NCI-H510A treated with DMSO at 0.1 percent for 48 hours (cell line): ENCODE measurements at places on chromosomes 5 and 9.

DNA sequence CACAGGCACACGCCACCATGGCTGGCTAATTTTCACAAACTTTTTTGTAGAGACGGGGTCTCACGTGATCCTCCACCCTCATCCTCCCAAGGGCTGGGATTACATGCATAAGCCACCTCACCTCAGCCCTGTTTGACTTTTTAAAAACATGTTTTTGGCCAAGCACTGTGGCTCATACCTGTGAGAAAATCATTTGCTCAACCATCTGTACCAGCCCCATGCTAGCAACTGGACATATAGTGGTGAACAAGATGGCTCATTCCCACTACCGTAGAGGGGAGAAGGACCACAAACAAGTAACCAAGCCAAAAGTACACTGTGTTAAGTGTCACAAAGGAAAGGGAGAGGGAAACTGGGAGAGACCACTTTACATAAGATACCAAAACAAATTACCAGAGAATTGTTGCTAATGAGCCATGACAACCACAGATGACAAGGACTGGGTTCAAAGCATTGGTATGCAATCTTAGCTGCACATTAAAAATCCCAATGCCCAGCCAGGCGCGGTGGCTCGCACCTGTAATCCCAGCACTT, 19.2 kb downstream of the PPP2CA start:
- no peak for DNase-seq

GRCh38 chr5:117497601-117498000, 923.0 kb upstream of the SEMA6A start:
- no peak for DNase-seq

DNA sequence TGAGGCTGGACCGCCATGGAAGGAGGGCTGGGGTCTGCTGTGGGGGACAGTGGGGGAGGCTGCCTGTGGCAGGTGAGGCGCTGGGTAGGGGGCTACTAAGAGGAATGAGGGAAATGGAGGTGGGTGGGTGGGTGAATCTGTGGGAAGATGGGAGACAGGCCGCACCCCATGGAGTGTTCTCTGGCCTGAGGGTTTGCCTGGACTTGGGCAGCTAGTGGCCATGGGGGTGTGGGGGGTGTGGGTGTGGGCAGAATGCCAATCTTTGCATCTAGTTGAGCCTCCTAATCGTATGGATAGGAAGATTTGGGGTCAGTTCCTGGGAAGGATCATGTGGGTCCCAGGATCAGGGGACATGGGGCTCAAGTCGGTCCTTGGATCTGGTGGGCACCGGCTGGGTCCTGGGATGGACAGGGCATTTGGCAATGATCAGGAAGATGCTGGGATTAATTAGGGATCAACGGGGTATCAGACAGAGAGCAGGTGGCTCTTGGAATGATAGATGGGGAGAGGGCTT, 518 bp downstream of the ZDHHC12 start:
- no peak for DNase-seq

GRCh38 chr9:129557192-129558036, 63.5 kb downstream of the C9orf50 start:
- DNase-seq, result no peak

GRCh38 chr5:56638061-56638621, 177.2 kb upstream of the MAP3K1 start:
- DNase-seq, result peak; percentile 78

GRCh38 chr5:81286059-81286617, 15.2 kb upstream of the ZCCHC9 start:
- DNase-seq, result no peak

DNA sequence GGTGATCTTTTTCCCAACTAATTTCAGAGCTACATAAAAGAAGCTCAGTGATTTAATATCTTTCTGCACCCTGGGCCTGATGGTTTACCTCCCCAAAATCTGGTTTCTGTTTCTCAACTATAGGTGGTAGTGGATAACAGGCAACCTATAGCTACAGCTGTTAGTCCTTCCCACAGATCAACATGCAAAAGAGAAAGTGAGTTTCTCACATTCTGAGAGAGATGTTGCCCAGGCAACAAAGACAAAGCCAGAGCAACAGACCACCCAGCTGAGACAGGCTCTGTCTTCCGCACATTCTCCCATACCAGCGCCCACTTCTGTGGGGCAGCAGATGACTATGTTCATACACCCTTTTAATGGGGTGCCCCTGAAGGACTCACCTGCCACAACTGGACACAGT, 40.7 kb upstream of the PPP2R2B start:
- no peak for DNase-seq

DNA sequence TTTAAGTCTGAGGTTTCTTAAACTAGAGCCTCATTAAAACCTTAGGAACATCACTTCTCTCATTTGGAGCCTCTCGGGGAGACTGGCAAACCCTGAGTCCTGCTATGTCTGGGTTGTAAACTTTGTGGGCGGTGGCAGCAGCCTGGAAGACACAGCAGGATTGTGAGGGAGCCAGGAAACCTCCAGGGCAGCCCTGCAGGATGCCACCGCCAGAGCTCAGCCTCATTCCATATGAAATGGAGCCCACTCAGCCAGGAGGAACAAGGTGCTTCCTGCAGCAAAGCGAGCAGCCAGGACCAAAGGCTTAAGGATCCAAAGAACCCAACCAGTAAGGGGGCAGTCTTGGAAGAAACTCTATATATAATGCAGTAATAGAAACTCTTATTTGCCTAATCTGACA, 37.9 kb upstream of the IDNK start:
- no peak for DNase-seq

DNA sequence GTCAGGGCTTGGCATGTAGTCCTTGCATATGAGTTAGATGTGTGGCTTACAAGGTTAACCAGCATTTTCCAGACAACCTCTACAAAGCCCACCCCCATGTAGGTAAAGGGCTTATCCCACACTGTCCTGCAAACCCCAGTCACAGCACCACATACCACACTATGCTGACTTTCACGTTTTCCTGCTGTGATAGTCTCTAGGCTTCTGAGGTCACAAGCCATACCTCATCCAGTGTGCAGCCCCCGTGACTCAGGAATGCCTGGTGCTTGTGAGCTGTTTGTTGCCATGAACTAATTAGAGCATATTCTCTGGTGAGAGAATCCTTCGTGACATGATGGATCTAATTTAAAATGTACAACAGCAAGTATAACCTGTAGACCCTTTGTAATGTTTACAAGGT, 50.8 kb downstream of the ERAP1 start:
- no peak for DNase-seq

DNA sequence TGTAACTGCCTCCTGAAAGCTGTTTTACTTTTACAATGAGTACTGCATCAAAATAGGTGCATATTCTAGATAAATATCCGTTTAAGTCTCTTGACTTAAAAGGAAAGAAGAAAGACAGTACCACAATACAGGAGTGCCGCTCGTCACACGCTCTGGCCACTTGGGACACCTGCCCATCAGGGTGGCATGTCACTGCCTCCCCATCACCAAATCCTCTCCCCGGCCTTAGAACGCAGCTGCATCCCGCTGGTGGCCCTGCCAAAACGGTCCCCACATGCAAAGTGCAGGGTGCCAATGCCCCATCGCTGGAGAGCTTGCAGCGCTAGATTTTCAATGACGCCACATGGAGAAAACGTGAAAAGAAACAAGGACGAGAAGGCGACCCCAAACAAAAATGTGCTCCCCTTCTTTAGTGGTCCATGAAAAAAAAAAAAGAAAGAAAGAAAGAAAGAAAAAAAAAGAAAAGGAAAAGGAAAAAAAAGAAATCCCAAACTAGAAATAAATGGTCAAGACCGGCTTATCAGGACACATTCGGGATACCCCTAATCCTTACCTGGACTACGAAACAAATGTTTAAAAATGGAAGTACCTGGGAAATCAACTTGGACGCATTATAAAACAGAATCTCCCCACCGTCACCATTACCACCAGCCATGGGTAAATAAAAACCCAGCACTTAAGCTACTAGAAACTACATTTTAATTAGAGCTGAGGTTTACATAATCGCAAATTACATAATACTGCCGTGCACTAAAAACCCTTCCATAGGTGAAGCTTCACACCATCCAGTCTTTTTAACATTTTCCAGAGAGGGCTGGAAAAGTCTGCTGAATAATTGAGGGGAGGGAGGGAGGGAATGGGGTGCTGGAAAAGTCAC, 1.0 kb downstream of the ANKH start:
- peak; percentile 57 for DNase-seq

DNA sequence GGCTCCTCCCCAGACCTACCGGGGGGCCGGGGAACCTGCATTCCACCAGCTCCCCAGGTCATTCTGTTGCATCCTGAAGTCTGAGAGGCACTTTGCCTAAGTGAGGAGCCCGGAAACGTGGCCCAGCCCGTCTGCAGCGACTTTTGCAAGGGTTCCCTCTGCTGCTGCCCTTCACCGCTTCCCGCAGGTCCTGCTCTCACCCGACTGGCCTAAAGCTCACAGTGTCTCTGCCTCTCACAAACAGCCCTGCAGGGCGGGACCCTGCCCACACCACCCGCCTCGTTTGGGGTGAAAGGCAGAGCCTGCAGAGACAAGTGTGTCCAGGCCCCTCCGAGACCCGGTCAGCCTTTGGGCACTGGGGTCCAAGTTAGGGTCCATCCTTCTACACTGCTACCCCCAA, 9.5 kb upstream of the WDR5 start:
- DNase-seq, result no peak

DNA sequence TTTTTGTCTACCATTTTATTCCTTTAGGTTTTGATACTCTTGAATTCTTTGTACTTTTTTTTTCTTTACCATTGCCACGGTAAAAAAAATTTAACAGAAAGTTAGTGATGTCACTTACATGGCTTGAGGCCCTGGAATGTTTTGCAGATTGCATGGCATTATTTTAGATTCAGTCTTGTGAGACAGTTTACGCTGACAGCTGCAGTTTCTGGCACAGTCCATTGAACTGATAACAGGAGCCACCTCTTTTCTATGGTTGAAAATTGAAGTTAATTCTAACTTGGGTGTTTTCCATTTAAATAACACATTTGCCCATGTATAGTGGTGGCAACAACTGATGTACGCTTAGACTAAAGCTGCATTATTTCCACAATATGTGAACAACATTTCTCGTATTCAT, 1028.5 kb downstream of the CDH18 start:
- no peak for DNase-seq

DNA sequence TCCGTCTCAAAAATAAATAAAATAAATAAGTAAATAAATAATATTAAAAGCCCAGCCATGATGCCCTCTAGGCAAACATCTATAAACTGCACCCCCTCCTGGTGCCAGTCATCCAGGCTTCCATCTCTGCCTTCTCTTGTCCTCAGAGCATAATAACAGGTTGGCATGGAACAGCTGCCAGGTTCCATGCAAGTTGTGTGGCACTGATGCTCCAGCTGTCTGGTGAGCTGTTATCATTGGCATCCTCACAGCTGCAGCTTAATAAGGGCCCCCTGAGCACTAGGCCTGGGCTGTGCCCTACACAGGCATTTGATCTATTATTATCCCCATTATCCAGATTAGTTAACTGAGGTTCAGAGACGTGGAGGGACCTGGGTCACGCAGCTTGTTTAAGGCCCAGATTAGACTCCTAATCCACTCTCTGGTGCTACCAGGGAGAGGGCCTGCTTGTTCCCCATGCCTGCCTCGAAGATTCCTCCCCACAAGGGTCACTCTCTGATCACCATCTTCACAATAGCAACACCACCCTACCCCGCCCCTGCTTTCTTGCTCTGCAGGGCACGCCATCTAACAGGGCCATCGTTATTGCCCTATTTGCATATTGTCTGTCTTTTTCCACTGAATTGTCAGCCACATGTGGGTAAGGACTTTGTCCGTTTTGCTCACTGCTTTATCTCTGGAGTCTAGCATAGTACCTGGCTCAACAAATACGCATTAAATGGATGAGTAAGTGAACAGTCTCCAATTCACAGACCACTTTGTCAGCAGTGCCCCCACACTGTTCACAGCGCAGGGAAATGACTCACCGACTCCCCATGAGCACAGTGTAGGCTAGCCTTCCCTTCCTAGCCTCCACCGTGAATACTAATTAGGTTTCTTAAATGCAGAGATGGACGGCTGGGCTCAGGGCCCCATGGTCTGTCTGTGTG, 1.5 kb upstream of the DNM1 start:
- no peak for DNase-seq

- no peak for DNase-seq
These were observed 24.7 kb downstream of the PRLR start for GRCh38 chr5:35205606-35206005.

- no peak for DNase-seq
These were observed 139.8 kb downstream of the SLIT3 start for GRCh38 chr5:169161022-169161680.

DNA sequence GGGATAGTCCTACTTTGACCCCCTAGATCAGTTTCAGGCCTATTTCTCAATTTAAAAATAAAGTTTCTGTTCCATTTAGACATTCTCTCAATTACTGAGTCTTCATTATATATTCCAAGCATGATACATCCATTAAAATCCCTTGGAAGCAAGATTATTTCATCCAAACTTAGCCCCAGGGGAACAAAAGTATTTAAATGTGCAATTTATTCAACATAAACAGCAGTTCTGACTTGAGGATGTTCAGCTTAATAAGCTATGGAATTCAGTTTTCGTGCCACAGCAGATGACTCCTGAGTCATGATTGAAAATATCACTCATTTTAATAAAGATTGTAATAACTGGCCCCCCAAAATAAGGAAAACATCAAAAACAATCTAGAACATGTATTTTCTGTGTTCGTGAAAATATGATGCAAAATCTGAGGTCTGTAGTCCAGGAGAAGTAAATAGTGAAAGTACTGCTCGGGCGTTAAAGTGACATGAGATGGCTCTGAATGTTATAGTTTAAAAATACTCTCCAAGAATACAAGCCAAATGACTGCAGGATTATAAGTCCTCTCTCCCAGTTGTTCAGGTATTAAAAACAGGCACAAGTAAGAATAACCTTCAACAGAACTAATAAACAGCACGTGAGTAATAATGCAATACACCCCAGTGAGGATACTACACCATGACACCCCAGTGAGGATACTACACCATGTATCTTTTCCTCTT, 67.1 kb downstream of the RETREG1 start:
- DNase-seq, result no peak

DNA sequence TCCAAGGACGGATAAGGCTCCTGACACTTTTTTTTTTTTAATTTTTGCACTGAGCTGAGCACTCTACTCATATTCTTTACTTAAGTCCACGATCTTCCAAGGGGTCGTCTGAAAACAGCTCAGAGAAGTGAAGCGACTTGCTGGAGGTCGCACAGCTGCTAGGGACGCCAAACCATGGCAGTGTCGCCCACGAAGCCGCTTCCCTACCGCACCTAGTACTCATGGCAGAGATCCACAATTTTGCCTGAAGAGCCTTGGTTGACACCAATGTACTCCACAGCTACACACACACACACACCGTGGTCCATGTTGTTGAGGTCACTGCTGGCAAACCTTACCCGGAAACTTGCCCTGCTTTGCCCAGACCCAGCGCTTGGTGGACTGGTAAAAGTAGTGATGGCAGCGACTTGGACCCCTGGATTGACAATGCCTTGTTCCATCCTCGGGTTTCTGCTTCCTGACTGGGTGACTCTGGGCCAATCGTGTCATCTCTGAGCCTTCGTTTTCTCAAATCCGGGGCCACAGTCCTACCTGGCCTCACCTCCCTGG, 521 bp upstream of the SLIT3 start:
- no peak for DNase-seq

DNA sequence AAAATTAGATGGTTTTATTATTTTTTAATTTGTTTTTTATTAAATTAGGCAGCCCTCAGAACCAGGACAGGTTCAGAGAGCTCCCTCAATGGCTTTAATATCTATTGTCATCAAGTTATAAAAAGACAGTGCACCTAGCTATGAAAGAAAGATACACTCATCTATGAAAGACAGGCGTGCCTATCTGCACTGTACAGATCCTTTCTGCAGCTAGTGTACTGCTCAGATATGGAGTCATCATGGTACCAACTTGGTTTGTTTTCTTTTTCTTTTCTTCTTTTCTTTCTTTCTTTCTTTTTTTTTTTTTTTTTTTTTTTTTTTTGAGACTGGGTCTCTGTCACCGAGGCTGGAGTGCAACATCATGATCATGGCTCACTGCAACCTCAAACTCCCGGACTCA, 54.8 kb upstream of the GPBP1 start:
- DNase-seq, result no peak
